ENCODE measurements at places on chromosomes 11 and 22. TPM values are rescaled to one million over a fixed set of nuclear protein-coding genes. Genes with fewer than 3 reads are reported as not detected.
A peak's percentile ranks its signal among the peaks of the same experiment; 100 is the strongest.

PARVA gene
- total RNA-seq: 0.41 TPM

OVCH2 gene
- not detected for total RNA-seq

C11orf87 gene
- total RNA-seq: not detected

POU2AF3 gene
- total RNA-seq: not detected

UBQLNL gene
- total RNA-seq: 0.17 TPM

MRPL49 gene
- total RNA-seq: 52.5 TPM

NAALAD2 gene
- not detected for total RNA-seq

OR8G1 gene
- not detected for total RNA-seq

SMIM35 gene
- 0.40 TPM for total RNA-seq

GRCh38 chr11:35239471-35240075 is 100.6 kb downstream of the CD44 start:
- no peak overlapping the region for H3K4me3 ChIP-seq
- H3K27me3 ChIP-seq: no peaks in the 10 kb centered on the region
- peaks cover 4% of the 10 kb centered on the region for H3K36me3 ChIP-seq
- DNase-seq: peak; percentile 41
- H3K27ac ChIP-seq: no peak overlapping the region
- H3K4me1 ChIP-seq: peaks cover 66% of the 10 kb centered on the region

DNA sequence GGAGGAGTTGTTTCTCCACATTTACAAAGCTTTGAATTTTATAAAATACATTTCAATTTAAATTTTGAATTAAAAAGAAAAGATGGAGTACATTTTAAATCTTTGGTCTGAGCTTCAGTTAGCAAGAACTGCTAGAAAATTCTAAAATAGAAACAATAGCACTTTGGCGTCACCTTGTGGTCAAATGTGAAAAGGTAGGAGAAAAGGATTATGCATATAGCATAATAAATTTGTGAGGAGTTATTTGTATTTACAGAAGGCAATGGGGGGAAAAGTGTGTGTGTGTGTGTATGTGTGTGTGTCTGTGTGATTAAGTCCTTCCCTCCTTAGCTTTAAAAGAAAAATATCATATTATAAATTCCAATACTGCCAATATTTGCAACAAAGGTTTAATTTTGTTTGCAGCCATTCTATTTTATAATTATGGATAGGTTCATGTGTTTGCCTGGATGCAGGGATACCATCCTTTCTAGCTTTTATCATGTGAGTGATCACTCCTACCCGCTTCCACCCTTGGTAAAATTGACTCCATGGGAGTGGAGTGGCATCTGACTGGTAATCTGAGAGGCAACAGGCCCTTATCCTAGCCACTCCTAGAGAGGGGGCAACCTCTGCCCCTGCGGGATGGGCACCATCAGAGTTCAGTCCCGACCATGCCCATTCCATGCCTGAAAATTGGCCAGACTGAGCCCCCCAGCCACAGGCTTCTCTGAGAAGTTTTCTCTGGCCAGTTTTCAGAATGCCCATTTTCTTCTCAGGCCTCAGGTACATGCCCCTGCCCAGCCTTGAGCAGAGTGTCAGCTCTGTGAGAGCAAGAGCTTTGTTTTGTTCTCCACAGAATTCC is 13.6 kb upstream of the LGR4 start:
- H3K27me3 ChIP-seq: no peaks in the 10 kb centered on the region
- H3K36me3 ChIP-seq: peaks cover 4% of the 10 kb centered on the region
- H3K4me1 ChIP-seq: no peaks in the 10 kb centered on the region
- no peak overlapping the region for H3K4me3 ChIP-seq

GRCh38 chr22:30192427-30192826 is 54.1 kb downstream of the LIF start:
- no peak overlapping the region for H3K4me3 ChIP-seq
- H3K27ac ChIP-seq: peak overlapping the region; percentile 29
- peaks cover 87% of the 10 kb centered on the region for H3K4me1 ChIP-seq

GRCh38 chr11:116503216-116504160 is 269.3 kb downstream of the BUD13 start:
- H3K36me3 ChIP-seq: no peaks in the 10 kb centered on the region
- no peak for DNase-seq
- H3K4me3 ChIP-seq: no peak overlapping the region
- peaks cover 50% of the 10 kb centered on the region for H3K27me3 ChIP-seq

GRCh38 chr11:1269957-1270356 is 39.5 kb downstream of the TOLLIP start:
- no peaks in the 10 kb centered on the region for H3K27me3 ChIP-seq
- H3K27ac ChIP-seq: no peak overlapping the region
- no peak overlapping the region for H3K4me3 ChIP-seq
- H3K4me1 ChIP-seq: no peaks in the 10 kb centered on the region

DNA sequence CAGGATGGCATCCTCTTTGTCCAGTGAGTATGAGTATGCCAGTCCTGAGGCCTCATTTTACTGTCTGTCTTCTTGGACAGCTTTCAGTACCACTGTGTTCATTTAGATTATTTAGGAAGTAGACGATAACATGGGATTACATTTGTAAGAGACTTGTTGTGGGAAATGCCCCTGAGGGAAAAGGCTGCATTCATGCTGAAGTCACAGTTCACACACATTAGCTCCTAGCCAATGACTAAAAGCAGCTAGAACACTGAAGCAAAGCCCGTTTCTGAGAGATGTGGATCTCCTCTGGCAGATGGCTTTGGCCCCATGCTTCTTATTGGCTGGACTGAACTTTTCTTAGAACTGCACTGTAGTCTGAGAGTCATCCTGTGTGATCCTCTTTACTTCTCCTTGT is 242.4 kb downstream of the FAM76B start:
- no peak for DNase-seq
- H3K27me3 ChIP-seq: no peaks in the 10 kb centered on the region
- H3K4me1 ChIP-seq: peaks cover 20% of the 10 kb centered on the region
- H3K36me3 ChIP-seq: no peaks in the 10 kb centered on the region
- no peak overlapping the region for H3K27ac ChIP-seq

DNA sequence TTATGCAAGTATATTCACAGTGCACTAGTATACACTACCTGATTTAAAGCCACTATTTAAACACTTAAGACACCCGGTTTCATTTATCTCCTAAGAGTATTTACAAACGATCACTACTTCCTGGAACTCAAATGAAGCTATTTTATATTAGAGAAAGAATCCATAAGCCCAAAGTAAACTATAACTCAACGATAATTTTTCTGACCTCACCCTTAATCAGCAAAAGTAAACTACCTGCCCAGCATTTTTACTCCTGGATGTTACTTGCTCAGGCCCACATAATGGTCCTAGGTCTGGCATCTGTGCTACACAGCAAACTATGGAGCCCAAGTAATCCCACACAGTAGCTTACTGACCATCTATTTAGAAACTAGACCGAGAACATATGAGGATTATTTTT is 33.4 kb downstream of the TSG101 start:
- no peaks in the 10 kb centered on the region for H3K27me3 ChIP-seq
- H3K4me1 ChIP-seq: peaks cover 4% of the 10 kb centered on the region
- DNase-seq: no peak
- peaks cover 31% of the 10 kb centered on the region for H3K36me3 ChIP-seq
- H3K4me3 ChIP-seq: no peak overlapping the region

- no peak for DNase-seq
- H3K4me3 ChIP-seq: no peak overlapping the region
- H3K27ac ChIP-seq: no peak overlapping the region
These were observed 139.5 kb downstream of the CTTN start for GRCh38 chr11:70537576-70538571.

- peaks cover 10% of the 10 kb centered on the region for H3K4me1 ChIP-seq
- no peaks in the 10 kb centered on the region for H3K36me3 ChIP-seq
- H3K27me3 ChIP-seq: peaks cover 1% of the 10 kb centered on the region
- H3K27ac ChIP-seq: no peak overlapping the region
- DNase-seq: no peak
These were observed 46.4 kb downstream of the IGLL5 start for GRCh38 chr22:22933807-22934542.

DNA sequence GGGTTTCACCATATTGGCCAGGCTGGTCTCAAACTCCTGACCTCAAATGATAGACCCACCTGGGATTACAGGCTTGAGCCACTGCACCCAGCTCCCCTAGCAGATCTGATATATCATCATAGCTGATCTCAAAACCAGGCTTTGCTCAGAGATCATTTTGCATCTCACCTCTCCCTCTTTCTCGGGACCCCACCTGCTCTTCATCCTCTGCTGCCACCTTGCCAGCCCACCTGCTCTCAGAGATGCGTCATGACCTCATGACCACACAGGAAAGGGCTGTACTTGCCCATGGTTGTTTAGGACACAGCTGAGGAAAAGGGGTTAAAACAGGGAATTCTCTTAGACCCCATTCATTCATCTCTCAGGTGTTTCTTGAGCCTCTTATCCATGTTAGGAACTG is 27.4 kb downstream of the POU2F3 start:
- H3K4me3 ChIP-seq: no peak overlapping the region
- H3K27me3 ChIP-seq: peaks cover 27% of the 10 kb centered on the region
- no peaks in the 10 kb centered on the region for H3K36me3 ChIP-seq
- no peak overlapping the region for H3K27ac ChIP-seq

DNA sequence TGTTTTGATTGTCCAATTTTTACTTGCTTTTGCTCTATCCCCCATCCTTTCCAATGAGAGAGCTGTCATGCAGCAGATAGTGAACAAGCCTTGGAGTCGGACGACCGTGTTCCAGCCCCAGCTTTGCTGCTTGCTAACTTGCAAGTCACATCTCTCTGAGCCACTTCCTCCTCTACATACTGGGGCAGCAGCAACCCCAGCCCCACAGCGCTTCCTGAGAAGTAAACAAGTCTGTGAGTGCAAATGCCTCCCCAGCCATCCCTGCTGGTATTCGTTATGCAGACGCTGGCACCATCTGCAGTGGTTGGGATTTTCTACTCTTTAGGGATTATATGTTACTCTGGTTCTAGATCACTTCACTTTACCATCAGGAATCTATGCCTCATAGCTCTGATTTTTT is 35.0 kb downstream of the TPBGL start:
- peak; percentile 79 for DNase-seq
- no peaks in the 10 kb centered on the region for H3K27me3 ChIP-seq
- H3K4me1 ChIP-seq: peaks cover 51% of the 10 kb centered on the region
- H3K27ac ChIP-seq: peak overlapping the region; percentile 98
- peak overlapping the region; percentile 56 for H3K4me3 ChIP-seq

- H3K4me1 ChIP-seq: no peaks in the 10 kb centered on the region
- DNase-seq: no peak
- H3K4me3 ChIP-seq: no peak overlapping the region
- H3K27ac ChIP-seq: no peak overlapping the region
- H3K36me3 ChIP-seq: no peaks in the 10 kb centered on the region
These were observed 816.9 kb upstream of the CCDC90B start for GRCh38 chr11:84103096-84103495.

GRCh38 chr11:70326365-70326811 is 55.9 kb downstream of the PPFIA1 start:
- H3K27ac ChIP-seq: no peak overlapping the region
- no peaks in the 10 kb centered on the region for H3K27me3 ChIP-seq
- DNase-seq: no peak
- H3K4me1 ChIP-seq: peaks cover 3% of the 10 kb centered on the region
- H3K4me3 ChIP-seq: no peak overlapping the region
- H3K36me3 ChIP-seq: peaks cover 37% of the 10 kb centered on the region

GRCh38 chr22:19178065-19178656 is 375 bp downstream of the SLC25A1 start:
- no peak overlapping the region for H3K27ac ChIP-seq
- peaks cover 38% of the 10 kb centered on the region for H3K4me1 ChIP-seq
- no peaks in the 10 kb centered on the region for H3K27me3 ChIP-seq
- peak; percentile 59 for DNase-seq
- no peaks in the 10 kb centered on the region for H3K36me3 ChIP-seq

- peak within 1 kb of the TSS; percentile 98 for H3K27ac ChIP-seq
- peaks cover 46% of the 10 kb centered on the region for H3K4me1 ChIP-seq
- H3K36me3 ChIP-seq: peaks cover 16% of the 10 kb centered on the region
- DNase-seq: peak; percentile 68
These were observed at the start of gene BCR for GRCh38 chr22:23180301-23180892. Gene BCR (plus strand): TSS chr22:23180509. CDS start chr22:23180961, 452 bp downstream.

DNA sequence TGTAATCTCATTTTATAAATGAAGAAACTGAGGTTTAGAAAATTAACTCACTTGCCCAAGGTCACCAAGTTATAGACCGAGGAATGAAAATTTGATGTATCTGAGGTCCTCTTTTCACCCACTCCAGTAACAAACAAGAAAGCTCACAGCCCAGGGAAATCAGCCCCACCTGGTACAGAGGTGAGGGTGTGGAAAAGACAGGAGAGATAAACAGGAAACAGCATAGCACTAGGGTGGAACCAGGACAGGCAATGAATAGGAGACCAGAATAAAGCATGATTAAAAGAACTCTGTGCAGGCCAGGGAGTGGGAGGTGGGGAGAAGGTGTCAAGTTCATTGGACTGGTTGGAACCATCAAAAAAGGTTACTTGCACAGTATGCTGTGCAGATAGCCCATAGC is 46.2 kb upstream of the SMCO4 start:
- peaks cover 3% of the 10 kb centered on the region for H3K27me3 ChIP-seq
- DNase-seq: no peak
- no peaks in the 10 kb centered on the region for H3K36me3 ChIP-seq
- no peak overlapping the region for H3K4me3 ChIP-seq
- no peak overlapping the region for H3K27ac ChIP-seq

DNA sequence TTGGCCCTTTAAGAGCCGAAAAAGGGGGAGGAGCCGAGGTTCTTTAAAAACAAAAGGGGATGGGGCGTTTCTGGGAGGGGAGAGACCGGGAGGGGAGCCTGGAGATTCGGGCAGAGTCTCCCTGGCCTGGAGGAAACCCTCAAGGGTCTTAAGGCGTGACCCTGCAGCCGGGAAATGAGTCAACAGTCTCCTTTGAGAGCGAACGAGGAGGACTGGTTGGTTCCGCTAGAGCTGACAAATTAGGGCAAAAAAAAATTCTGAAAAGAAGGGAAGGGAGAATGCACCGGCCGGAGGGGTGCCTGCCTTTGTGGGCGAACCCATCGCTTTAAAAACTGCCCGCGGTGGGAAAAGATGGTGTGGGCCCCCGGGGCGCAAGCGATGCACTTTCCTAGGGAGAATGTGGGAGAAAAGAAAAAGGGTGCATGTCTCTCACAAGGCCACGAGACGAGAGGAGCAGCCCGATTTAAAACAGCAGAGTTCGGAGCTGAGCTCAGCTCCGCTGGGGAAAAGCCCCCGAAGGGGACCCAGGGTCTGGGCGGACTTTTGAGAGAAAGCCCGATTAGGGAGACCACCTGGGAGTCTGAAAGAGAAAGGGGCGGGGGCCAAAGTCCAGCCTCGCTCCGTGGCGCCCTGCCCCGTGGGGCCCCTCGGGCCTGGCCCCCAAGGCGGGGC is 874 bp downstream of the ZFTA start:
- no peaks in the 10 kb centered on the region for H3K36me3 ChIP-seq
- H3K4me3 ChIP-seq: peak overlapping the region; percentile 80
- peaks cover 10% of the 10 kb centered on the region for H3K27me3 ChIP-seq
- H3K27ac ChIP-seq: no peak overlapping the region

Data from activated CD4-positive, alpha-beta memory T cell treated with anti-CD3 and anti-CD28 coated beads for 36 hours (primary cell).